ENCODE measurements at places on chromosomes 13 and 19. TPM values are rescaled to one million over a fixed set of nuclear protein-coding genes. Genes with fewer than 3 reads are reported as not detected.

GRCh38 chr13:54018485-54018884, 989.9 kb downstream of the OLFM4 start:
- no peaks in the 10 kb centered on the region for H3K27me3 ChIP-seq
- H3K36me3 ChIP-seq = no peaks in the 10 kb centered on the region
- H3K4me3 ChIP-seq = no peak overlapping the region
- no peak for DNase-seq

NCR1 gene
- not detected for total RNA-seq

DNA sequence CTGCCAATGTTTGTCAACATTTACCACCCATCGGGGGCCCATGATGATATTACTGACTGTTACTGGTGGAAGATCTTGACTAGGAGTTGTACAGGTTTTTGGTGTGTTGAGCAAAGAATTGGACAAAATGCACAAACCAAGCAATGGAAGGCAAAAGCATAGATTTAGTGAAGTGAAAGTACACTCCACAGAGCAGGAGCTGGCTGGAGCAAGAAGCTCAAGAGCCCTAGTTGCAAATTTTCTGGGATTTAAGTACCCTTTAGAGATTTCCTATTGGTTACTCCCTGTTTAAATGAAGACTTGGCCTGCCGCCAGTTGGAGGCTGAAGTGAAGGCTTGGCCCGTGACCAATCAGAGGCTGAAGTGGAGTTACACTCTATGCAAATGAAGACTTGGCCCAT, 128.6 kb upstream of the KL start:
- H3K27me3 ChIP-seq = no peaks in the 10 kb centered on the region
- no peaks in the 10 kb centered on the region for H3K36me3 ChIP-seq
- H3K4me1 ChIP-seq = no peaks in the 10 kb centered on the region

DNA sequence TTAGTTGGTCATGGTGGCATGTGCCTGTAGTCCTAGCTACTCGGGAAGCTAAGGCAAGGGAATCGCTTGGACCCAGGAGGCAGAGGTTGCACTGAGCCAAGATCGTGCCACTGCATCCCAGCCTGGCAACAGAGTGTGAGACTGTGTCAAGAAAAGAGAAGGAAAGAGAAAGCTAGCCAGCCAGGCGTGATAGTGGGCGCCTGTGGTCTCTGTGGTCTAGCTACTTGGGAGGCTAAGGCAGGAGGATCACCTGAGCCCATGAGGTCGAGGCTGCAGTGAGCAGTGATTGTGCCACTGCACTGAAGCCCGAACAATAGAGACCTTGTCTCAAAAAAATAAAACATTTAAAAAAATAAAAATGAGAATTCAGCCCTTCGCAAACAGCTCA, 33.3 kb downstream of the TIMM13 start:
- H3K27me3 ChIP-seq = no peaks in the 10 kb centered on the region
- peaks cover 9% of the 10 kb centered on the region for H3K4me1 ChIP-seq
- no peaks in the 10 kb centered on the region for H3K36me3 ChIP-seq
- H3K4me3 ChIP-seq = peak overlapping the region; percentile 49

SIGLEC12 gene
- total RNA-seq = not detected

- H3K27me3 ChIP-seq = no peaks in the 10 kb centered on the region
- no peak for DNase-seq
- H3K4me3 ChIP-seq = no peak overlapping the region
Measured at GRCh38 chr19:47765523-47766358, 12.8 kb upstream of the SELENOW start.

CLEC4G gene
- not detected for total RNA-seq

Data from GM12878 (cell line).